ENCODE measurements at places on chromosomes 1 and 21. TPM values are rescaled to one million over a fixed set of nuclear protein-coding genes. Genes with fewer than 3 reads are reported as not detected.

OLIG2 gene
- 0.07 TPM for total RNA-seq

LRRC53 gene
- total RNA-seq: not detected

ELAVL4 gene
- total RNA-seq: not detected

ORC1 gene
- 23.6 TPM for total RNA-seq

TLCD4 gene
- 7.5 TPM for total RNA-seq

OR10J1 gene
- not detected for total RNA-seq

PPIAL4G gene
- total RNA-seq: not detected

COL9A2 gene
- 0.07 TPM for total RNA-seq

RNU1-1 gene
- not detected for total RNA-seq

EXTL1 gene
- total RNA-seq: not detected

CYP4A22 gene
- not detected for total RNA-seq

PGD gene
- 1,074 TPM for total RNA-seq

DISP3 gene
- 0.48 TPM for total RNA-seq

KIF17 gene
- total RNA-seq: 2.1 TPM

SMG7 gene
- 37.7 TPM for total RNA-seq

CFHR1 gene
- total RNA-seq: not detected

ALPL gene
- total RNA-seq: 0.51 TPM

Measured in A549 treated with AZD2906 at 1 μM for 4 hours (cell line).